A549 treated with DMSO at 1 μM for 4 hours (cell line): ENCODE measurements at places on chromosomes 1 and 21. TPM values are rescaled to one million over a fixed set of nuclear protein-coding genes. Genes with fewer than 3 reads are reported as not detected.

Gene BSND
- not detected in 5 replicates for total RNA-seq

Gene SPRR2D
- not detected in 5 replicates for total RNA-seq

Gene LRRC38
- not detected in 5 replicates for total RNA-seq

Gene S100A7A
- total RNA-seq: not detected in 5 replicates

Gene LRRC39
- total RNA-seq: 0.13 to 0.15 TPM (median 0.13 TPM) in 3 of 5 replicates, not detected in the others

Gene PIGR
- total RNA-seq: 0.23 TPM in 1 of 5 replicates, not detected in the others

Gene SLAMF9
- total RNA-seq: 0.17 to 0.41 TPM (median 0.31 TPM) in 5 replicates

Gene IKBKE
- total RNA-seq: 8.0 to 9.2 TPM (median 8.4 TPM) in 5 replicates

Gene SPRR2E
- total RNA-seq: not detected in 5 replicates

Gene PYHIN1
- not detected in 5 replicates for total RNA-seq

Gene SLC45A1
- total RNA-seq: 2.6 to 3.8 TPM (median 2.9 TPM) in 5 replicates

Gene LEFTY1
- 0.11 to 0.38 TPM (median 0.30 TPM) in 5 replicates for total RNA-seq

Gene HNRNPR
- total RNA-seq: 155 to 185 TPM (median 178 TPM) in 5 replicates
